ENCODE measurements at places on chromosomes 7 and 10. TPM values are rescaled to one million over a fixed set of nuclear protein-coding genes. Genes with fewer than 3 reads are reported as not detected.

DNA sequence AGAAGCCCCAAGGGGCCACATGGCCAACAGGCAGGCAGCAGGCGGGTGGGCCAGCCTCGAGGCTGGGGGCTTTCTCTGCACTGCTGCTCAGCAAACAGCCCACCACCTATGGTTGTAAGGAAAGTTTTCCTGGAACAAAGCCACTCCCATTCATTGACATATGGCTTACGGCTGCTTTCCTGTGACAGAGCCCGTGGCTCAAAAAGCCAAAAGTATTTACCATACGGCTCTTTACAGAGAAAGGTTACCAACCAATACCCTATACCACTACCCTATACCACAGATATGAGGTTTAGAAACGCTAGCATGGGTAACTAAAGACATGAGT lies 152.7 kb downstream of the MAD1L1 start:
- no peak overlapping the region for H3K4me3 ChIP-seq
- peaks cover 4% of the 10 kb centered on the region for H3K36me3 ChIP-seq
- no peak overlapping the region for H3K27ac ChIP-seq

The VGF gene
- total RNA-seq: not detected

The SPDYE6 gene
- not detected for total RNA-seq

DNA sequence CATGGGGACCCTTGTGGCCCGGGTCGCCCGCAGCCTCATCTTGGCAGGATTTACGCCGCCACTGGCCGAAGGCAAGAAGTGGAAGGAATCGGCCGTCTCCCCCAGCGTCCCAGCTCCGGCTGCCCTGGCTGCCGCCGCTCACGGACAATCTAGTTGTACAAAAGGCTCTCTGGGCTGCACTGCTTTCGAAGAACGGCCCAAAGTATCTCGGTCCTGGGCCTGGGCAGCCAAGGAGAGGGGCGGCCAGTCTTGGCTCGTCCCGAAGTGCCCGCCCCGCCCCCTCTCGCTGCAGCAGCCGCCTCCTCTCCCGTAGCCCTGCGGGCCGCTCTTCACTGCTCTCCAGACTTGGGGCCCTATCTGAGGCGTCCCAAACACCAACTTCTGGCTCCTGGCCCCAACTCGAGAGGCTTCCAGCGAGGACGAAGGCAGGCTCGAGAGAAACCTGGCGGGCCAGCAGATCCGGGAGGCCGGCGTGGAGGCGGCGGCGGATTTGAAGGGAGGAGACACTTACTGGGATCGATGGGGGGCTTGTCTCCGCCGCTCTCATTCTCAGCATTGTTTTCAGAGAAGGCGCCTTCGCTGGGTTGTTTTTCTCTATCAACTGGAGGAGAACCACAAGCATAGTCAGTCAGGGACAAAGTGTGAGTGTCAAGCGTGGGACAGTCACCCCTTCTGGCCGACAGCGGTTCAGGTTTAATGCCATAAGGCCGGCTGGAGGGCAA lies 809 bp downstream of the HOXA9 start:
- peaks cover 65% of the 10 kb centered on the region for H3K4me1 ChIP-seq
- H3K4me3 ChIP-seq: peak overlapping the region; percentile 57
- DNase-seq: no peak
- peaks cover 40% of the 10 kb centered on the region for H3K36me3 ChIP-seq

GRCh38 chr10:100829097-100829870 lies 83.5 kb upstream of the SLF2 start:
- no peaks in the 10 kb centered on the region for H3K36me3 ChIP-seq
- peaks cover 30% of the 10 kb centered on the region for H3K4me1 ChIP-seq
- no peak overlapping the region for H3K27ac ChIP-seq
- no peak for DNase-seq
- H3K4me3 ChIP-seq: peak overlapping the region; percentile 18
- peaks cover 99% of the 10 kb centered on the region for H3K27me3 ChIP-seq

DNA sequence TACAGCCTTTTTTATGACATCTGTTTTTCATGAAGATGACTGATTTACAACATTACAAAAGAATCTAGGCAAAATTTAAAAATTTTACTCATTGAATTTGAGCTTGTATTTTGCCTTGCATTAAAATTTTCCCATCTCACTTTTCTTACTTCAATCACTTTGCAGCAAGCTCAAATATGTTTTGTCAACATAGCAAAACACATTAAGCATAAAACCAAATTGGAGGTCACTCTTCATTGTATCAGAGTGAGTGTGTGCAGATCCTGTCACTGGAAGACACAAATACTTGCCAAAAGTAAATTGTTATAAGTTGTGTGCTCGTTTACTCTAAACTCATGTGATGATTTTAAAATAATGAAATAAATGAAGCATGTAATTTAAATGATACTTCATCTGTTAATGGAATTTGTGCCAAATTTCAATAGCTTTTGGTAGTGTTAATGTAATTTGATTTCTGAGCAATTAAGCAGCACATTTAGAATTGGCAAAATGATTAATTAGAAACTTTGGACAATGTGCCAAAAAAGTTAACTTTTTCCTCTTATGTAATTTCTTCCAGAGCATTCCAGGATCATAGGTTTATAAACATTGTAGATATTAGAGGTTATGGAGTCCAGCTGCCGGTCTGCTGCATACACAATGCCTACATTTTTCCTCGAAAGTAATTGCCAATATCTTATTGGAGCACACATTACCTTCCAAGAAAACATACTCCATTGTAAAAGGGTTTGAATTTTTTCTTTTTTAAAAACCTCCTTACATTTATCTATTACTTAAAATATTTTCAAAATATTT lies 1078.2 kb upstream of the LRRTM3 start:
- DNase-seq: no peak
- no peaks in the 10 kb centered on the region for H3K36me3 ChIP-seq
- no peak overlapping the region for H3K4me3 ChIP-seq
- no peak overlapping the region for H3K27ac ChIP-seq

DNA sequence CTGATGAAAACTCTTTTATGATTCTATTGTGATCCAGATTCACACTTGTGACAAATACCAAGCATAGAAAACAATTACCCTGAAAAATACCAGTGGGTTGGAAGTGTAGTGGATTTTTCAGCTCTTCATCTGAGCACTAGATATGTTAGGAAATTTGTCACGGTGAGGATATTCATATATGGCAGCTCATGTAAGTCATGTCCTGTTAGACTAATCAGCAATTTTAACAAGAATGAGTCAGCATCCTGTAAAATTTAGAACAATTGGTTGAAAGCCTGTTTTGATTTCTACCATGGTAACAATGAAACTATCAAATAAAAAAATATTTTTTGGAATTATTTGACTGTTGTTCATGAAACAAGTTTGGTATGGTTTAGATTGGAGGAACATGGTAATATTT lies 334.3 kb downstream of the CACNA2D1 start:
- H3K27me3 ChIP-seq: no peaks in the 10 kb centered on the region
- H3K27ac ChIP-seq: peak overlapping the region; percentile 55
- H3K4me3 ChIP-seq: no peak overlapping the region
- peaks cover 13% of the 10 kb centered on the region for H3K4me1 ChIP-seq

DNA sequence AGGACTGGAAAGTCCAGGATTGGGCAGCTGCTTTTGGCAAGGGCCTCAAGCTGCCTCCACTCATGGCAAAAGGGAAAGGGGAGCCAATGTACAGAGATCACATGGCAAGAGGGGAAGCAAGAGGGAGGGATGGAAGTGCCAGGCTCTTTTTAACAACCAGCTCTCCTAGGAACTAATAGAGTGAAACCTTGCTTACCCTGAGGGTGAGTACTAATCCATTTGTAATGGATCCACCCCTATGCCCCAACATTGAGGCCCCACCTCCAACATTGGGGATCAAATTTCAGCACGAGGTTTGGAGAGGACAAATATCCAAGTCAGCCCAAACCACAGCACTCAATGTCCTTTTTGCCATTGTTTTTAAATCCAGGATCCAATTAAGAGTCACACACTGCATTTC lies 12.5 kb downstream of the HABP2 start:
- DNase-seq: no peak
- H3K36me3 ChIP-seq: no peaks in the 10 kb centered on the region
- 0 out of 2 replicates have a peak, but pooled peaks cover 3% of the 10 kb centered on the region for H3K4me1 ChIP-seq
- no peak overlapping the region for H3K27ac ChIP-seq
- H3K27me3 ChIP-seq: no peaks in the 10 kb centered on the region

DNA sequence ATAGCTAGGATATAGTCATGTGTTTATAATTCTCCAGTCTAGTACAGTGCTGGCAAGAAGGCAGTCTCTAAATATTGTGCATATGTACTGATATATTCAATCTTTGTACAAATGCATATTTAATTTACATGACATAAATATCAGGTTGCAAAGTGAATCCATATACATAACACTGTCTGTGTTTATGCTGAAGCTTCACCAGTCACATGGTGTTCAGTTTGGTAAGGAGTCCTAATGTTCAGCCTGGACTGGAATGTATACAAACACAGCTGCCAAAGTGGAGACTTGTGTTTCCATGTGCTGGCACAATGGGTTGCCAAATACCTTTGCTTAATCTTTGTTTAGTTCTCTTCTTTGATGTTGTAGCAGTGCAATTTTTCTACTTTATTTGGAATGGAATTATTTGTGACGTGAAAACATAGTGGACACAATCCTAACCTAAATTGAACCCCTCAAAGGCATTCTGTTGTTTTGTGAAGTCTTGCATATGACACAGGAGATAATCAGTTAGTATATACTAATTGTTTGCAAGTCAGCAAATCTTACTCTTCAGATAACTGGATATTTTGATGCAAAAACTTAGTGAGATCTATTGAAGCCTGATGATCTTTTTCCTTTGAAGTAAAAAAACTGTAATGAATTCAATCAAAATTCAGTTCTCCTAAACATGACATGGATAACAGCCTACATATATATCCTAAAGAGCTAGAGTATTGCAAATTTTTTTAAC lies 17.3 kb upstream of the ARL4A start:
- no peaks in the 10 kb centered on the region for H3K27me3 ChIP-seq
- no peak overlapping the region for H3K27ac ChIP-seq
- no peak overlapping the region for H3K4me3 ChIP-seq
- no peaks in the 10 kb centered on the region for H3K36me3 ChIP-seq
